ENCODE measurements at places on chromosomes 2 and 18.

GRCh38 chr18:57243624-57244179 is 96.8 kb downstream of the BOD1L2 start:
- DNase-seq: no peak

DNA sequence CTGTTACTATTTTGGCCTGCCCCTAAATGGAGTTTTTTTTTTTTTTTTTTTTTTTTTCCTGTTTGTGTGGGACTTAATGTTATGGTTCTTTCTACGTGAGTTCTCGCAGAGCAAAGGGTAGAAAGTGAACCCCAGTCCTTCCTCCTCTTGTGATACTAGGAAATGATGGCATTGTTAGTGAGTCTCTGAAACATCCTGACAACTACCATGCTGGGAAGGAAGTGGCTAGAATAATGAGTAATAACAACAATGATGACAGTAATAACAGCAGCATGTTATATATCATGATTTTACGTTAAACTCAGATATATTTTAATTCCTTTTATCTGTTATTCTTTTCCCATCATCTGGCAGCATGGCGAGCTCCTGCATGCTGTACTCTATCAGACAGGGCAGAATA is 216.2 kb upstream of the LINC00305 start:
- DNase-seq: no peak

DNA sequence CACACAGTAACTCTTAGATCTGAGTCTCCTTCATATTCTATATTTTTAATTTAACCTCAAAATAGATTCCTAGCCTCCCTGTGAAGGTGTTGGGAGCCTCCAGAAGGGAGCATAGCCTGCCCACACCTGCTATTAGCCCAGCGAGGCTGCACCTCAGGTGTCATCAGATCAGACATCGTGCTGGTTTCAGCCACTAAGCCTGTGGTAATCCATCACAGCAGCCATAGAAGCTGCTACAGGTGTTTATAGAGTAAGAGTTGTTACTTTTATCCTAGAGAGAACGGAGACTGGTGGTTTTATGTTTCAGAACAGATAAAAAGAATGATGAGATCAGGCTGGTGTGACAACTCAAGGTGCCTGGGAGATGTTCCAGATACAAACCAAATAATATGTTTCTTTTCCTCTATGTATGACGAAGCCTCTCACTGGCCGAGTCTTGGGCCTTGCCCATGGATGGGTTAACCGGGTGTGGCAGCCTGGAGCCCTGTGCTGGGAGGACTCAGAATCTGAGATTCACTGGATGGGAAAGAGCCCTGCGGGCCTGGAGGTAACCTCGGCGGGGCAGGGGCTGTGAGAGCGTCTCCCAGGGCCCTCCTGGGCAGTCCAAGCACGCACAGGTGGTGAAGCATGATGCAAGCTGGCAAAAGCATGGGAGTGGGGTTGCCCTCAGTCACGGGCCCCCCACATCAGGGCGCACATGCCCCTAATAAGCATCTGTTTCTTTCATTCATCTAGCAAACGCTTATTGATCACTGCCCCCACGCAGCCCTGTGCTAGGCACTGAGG is 73.7 kb downstream of the MRPS9 start:
- DNase-seq: no peak

DNA sequence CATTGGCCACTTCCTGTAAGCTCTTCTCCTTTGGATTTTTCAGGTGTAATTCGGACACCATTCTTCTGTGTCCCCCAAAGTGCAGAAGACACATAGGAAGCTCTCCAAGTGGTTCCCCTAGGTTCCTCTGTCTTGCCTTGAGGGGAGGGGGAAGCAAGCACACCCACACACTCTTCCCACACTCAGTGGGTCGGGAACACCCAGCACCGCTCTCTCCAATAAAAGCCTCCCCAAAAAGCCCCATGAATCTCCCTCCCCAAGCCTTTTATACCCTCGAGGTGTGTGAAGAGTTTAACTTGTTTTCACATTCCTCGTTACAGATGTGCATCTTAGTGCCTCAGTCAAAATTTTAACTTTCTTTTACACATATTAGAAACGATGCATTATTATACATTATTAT is 9.9 kb upstream of the TMEM237 start:
- DNase-seq: no peak

DNA sequence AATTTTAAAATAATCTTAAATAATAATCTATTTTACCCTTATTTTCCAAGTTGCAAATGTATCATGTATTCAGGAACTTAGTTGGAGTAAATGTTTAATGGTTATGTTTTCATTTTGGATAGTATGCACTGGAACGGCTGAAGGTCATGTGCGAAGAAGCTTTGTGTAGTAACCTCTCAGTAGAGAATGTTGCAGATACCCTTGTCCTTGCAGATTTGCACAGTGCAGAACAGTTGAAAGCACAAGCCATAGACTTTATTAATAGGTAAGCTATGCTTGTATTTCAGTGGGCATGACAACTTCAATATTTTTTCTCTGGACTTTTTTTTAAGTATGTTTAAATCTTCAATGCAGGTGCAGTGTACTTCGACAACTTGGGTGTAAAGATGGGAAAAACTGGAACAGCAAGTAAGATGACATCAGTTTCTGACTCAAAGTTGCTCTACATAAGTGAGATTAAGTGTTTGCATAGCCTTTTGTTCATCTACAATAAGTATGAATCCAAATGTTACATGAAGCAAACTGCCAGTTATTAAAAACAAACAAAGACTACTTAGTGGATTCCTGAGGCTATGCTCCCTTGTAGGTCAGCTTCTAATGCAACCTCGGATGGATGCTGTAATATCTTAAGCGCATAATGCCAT is 63.1 kb downstream of the SPOPL start:
- DNase-seq: no peak

DNA sequence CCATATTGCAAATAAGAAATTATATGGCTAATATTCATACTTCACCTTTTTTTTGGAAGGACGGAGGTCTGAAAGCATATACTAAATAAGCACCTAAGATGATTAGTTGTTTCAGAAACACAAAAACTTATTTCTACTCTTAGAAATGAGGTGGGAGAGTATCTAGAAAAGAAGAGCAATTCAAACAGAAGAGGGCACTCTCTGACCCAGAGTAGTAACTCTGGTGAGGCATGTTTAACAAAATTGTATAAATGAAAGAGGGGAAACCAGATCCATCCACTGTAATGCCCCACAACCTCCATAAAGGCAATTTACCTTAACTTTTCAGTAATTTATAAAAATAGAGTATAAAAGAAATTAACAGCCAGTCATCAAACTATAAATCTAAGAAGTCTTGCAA is 669.6 kb upstream of the VRK2 start:
- no peak for DNase-seq

GRCh38 chr2:216803791-216804190 is 56.1 kb downstream of the TNP1 start:
- DNase-seq: no peak

DNA sequence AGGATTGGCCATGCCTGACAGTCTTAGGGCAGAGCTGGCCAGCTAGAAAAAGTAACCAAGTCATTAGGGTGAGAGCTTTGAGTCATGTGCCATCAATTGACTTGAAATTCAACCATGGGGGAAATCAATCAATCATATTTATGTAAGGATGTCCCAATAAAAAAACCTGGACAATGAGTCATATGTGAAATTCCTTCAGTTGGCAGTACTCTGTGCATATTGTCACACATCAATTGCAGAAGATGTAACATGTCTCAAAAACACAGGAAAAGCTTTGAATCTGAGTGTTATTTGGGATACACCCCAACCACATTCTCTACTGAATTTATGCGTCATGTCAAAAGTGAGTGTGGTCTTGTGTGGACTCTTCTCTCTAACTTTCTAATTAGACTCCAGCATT is 1004.1 kb upstream of the NRXN1 start:
- DNase-seq: no peak

DNA sequence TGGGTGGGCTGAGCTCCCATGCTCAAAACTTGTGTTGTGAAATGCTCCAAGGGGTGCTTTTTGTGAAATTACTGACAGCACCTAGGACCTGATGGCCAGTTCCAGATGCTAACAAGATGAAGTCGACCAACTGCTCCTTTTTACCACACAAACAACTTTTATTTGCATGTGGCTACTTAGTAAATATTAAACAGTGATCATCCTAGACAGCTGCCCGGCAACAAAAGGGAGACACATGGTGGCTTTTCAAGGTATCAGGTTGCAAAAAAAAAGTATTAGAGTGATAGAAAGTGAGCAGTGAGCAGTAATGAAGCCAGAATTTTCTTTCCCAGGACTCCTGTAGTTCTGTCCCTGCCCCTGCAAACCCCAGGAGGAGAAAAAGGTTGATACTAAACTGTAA is 118.5 kb downstream of the RPIA start:
- no peak for DNase-seq

GRCh38 chr2:156088587-156088986 is 243.9 kb downstream of the NR4A2 start:
- no peak for DNase-seq

DNA sequence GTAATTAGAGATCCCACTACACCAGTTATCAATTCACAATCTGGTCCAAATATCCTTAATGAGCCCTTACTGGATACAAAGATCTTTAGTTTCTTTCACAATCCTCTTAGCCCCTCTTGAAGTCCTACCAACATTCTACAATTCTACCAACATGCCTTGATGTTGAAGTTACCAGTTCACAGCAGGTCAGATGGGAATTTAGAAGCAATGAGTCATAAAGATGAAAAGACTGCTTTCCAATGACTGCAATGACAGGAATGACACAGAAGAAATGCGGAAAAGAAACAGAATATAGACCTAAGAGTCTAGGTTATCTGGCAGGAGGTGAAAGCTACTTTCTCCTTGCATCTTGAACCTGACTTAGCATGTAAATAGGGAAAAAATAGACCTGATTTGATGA is 24.5 kb downstream of the RTTN start:
- no peak for DNase-seq

DNA sequence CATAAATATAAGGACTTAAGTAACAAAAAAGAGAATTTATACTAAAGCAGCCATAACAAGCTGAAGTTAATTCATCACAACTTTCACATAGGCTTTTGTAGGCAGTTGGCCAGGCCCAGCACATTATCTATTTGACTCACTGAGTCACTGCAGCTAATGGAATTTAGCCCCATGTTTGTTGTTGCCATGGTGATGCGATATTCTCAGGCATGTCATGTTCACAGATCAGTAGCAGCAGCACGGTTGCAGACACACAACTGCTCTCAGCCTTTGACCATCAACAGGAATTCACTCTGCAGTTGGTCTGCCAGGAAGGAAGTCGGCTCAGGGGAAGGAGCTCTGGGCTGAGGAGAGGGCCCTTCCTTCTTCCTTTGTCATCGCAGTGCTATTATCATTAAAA is 639.8 kb downstream of the TMEM182 start:
- peak; percentile 6 for DNase-seq

DNA sequence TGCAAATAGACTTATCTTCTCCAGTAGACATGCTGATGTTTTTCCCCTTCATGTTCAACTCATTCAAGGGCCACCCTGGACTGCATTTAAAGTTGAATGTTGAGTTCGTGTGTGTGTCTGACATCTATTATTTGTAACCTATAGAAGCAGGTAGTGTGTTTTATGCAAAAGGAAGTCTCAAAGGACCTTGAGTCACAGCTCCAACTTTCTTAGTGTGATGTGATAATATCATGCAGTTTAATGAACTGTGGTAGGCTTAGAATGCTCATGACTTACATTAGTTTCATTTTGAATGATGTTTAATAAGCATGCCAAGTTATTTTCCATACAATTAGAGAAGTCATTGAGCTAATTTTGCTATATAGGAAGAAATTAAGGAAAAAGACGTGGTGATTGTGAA is 67.9 kb downstream of the CERS6 start:
- DNase-seq: no peak

GRCh38 chr2:231655894-231656293 is 52.4 kb upstream of the PTMA start:
- peak; percentile 74 for DNase-seq

DNA sequence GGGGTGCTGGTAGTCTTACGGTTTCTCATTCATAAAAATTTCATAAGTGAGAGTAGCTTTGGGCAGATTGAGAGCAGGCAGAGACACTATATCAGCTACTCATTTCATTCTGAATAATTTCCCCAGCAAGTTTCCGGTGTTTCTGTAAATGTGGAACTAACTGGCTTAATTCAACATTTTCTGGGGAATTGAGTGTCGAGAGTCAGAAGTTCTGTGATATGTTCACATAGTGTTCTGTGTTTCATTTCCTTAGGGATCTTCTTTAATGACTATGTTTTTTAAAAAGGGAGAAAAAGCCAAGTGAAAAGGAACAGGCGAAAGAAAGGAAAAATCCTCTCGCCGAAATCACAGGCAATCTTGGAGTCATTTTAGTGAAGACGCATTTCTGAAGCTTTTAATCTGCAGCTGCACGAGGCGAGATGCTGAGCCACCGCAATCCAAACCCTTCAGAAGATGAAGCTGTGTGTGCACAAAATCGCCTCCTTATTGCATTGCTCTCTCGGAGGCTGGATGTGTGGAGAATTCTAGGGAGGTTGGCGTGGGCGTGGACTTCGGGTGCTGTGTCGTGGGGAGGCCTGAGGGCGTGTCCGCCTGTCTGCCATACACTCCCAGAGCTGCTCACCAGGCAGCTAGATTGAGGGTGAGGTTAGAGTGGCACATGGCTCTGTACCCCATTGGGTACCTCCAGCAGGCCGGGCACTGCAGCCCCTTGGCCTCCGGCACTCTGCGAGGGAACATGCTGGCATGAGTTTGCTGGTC is 38.4 kb upstream of the HDAC4 start:
- DNase-seq: no peak

GRCh38 chr2:65299246-65299645 is 71.6 kb downstream of the ACTR2 start:
- DNase-seq: no peak

DNA sequence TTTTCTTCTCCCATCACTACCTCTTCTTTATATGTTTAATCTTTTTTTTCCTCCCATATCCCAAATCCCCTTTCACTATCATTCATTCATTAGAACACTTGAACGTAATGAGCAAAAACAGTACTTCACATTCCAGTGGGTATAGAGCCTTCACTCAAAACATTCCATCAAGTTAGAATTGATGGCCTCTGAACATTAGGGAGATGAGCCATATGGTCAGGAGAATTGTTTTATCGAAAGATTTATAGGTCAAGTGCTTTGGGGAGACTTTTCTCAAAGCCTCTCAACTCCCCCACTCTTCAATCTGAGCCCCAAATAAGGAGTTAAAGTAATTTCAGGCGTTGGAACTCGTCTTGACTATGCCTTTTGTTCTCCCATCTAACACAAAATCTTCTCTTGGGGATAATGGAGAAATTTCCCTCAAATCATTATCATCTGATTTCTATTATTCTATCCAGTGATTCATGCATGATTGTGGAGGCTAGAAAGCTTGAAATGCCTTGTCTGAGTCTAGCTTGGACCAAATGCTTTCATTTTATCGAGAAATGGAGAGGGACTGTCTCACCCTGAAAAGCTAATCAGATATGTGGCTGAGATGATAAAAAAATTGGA is 79.2 kb downstream of the KIAA2012 start:
- DNase-seq: no peak

- peak; percentile 54 for DNase-seq
These were observed 9.5 kb downstream of the RTTN start for GRCh38 chr18:70195852-70196434.
